ENCODE measurements at places on chromosomes 2 and 18.
A peak's percentile ranks its signal among the peaks of the same experiment; 100 is the strongest.

DNA sequence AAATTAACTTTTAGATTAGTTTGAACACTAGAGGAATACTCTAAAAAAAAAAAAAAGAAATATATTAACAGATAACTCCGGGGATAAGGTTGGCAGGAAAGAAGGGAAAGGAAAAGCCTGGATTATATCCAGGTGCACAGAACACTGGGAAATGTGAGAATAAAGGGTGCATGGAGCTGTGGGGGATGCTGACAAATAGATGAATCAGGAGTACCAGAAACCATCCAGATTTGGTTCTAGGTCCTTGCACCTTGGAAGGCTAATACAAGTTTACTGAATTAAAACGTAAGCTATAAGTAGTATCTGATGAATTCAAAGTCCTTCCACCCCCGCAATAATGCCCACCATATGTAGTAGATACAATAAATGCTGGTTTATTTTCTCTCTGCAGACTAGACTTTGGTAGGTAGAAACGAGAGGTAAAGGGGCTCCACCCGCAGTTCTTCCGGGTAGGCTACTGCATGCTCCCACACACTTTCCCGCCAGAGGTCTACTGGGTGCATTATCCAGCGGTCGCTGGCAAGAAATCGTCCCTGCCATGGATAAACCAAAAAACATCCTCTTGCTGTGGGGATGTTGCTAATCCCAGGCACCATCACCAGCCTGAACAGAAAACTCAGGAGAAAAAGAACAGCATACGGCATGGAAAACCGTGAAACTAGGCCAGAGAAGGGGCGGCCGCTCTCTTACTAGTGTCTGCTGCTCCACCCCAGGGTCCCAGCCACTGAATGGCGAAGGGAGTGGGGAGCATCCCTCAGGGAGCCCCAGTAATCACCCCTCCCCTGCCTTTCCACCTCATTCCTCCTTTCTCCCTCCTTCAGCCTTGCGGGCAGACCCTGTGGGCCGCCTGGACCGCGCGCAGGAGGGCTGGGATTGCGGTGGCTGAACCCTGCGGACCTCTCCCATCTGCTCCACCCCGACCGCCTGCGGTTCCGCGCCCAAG, 1.5 kb downstream of the CNRIP1 start:
- DNase-seq, result peak; percentile 35

GRCh38 chr2:204282081-204282480, 263.2 kb upstream of the PARD3B start:
- DNase-seq, result no peak

DNA sequence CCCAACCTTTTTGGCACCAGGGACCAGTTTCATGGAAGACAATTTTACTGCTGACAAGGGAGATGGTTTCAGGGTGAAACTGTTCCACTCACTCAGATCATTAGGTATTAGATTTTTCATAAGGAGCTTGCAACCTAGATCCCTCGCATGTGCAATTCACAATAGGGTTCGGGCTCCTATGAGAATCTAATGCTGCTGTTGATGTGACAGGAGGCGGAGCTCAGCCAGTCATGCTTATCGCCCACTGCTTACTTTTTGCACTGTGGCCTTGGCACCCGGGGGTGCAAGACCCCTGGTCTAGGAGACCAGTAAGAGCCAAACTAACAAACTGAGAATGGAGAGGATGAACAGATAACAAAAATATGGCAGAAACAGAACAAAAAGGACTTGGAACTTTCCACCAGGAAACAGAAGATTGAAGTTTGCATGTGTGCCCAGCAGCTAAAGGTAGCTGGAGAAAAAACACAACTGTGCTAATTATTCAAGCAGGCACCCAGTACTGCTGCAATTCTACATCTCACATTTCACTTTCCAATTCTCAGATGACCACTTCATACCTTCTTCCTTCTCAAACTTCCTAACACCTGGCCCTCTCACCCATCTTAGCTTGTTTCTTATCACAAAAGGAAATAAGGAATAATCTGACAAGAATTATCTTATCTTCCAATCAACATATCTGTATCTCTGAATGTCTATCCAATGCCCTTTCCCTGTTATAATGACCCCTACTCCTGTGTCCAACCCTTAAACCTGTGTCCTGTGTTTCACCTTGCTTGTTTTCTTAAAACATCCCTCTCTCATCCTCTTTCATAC, 24.8 kb downstream of the SP3 start:
- no peak for DNase-seq

DNA sequence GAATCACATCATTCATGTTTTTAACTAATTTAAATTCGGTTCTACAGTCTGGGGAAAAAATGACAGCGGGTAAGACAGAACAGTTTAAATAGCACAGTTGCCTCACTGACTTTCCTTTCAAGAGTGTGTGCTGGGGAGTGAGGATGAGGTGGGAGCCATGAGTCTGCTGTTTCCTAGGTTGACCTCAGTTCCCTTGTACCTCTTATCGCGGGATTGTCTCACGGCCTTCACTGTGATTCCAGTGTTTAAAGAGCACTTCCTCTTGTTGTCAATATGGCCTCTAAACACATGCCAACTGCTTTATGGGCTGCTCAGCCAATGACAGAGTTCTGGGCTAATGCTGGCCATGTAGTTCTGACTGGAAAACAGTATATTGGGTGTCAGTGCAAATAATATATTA, 41.6 kb upstream of the ALMS1 start:
- no peak for DNase-seq

DNA sequence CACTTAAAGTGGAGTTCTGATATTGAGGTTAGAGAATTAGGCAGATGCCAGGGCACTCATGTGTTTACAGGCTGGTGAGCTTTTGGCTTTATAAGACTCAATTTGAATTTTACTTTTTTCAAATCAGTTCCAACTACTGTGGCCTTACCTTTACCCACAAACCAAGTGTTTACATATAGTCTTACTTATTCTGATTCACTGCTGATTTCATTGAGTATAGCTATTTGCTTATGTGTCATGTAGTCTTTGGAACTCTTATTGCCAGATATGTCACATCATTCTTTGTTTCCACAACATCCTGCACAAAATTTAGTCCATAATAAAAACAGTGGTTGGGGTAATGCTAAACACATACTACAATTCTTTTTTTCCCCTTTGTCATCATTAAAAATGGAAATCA, 96.5 kb downstream of the XIRP2 start:
- DNase-seq, result no peak

GRCh38 chr2:133306236-133306635, 262.0 kb downstream of the NCKAP5 start:
- DNase-seq, result no peak

- DNase-seq, result no peak
These were observed 1080.8 kb upstream of the DDX18 start for GRCh38 chr2:116733699-116734098.

DNA sequence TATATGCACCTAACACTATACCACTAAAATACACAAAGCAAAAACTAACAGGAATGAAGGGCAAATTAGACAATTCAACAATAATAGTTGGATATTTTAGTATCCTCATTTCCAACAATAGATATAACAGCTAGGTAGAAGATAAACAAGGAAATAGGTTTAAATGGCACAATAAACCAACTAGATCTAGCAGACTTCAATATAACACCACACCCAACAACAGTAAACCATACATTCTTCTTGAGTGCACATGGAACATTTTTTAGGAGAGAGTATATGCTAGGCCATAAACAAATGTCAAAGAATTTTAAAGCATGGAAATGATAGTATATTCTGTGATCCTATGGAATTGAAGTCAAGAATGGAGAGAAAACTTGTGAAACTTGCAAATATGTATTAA, 138.4 kb downstream of the NDUFA10 start:
- DNase-seq, result no peak

- no peak for DNase-seq
These were observed 308.3 kb downstream of the SETBP1 start for GRCh38 chr18:44988821-44989587.

- DNase-seq, result no peak
These were observed 512.8 kb upstream of the SLC8A1 start for GRCh38 chr2:40964509-40965250.

- no peak for DNase-seq
These were observed 4.4 kb upstream of the ST8SIA5 start for GRCh38 chr18:46761059-46761769.

DNA sequence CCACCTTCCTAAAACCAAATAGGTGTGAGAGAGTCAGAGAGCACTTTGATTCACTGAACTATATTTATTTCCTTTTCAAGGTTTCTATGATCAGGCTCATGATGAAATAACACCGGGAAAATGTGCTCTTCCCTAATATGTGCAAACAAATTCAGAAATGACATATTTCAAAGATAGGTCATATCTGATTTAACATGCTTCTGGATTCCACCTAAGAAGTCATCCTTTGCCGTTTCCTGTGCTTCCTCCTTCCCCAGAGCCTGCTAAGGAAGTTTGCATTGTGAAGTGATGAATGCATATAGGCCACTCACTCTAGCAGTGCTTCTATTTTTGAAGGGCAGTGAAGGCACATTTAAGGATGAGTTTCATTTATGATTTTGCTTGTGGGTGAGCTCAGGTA, 327.6 kb downstream of the TDRD15 start:
- DNase-seq, result no peak

DNA sequence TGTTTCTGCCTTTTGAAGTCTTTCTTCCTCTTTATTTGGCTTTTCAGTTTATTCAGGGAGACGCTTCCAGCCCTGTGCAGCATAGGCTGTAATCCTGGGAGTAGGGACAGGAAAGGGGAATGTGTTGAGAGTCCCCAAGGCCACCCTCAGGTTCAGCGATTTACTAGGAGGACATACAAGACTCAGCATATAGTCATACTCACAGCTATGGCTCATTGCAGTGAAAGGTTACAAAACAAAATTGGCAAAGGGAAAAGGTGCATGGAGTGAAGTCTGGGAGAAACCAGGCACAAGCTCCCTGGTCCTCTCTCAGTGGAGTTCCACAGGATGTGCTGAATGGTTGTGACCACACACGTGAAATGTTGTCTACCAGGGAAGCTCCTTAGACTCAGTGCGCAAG, 49.6 kb upstream of the ZNF638 start:
- no peak for DNase-seq

DNA sequence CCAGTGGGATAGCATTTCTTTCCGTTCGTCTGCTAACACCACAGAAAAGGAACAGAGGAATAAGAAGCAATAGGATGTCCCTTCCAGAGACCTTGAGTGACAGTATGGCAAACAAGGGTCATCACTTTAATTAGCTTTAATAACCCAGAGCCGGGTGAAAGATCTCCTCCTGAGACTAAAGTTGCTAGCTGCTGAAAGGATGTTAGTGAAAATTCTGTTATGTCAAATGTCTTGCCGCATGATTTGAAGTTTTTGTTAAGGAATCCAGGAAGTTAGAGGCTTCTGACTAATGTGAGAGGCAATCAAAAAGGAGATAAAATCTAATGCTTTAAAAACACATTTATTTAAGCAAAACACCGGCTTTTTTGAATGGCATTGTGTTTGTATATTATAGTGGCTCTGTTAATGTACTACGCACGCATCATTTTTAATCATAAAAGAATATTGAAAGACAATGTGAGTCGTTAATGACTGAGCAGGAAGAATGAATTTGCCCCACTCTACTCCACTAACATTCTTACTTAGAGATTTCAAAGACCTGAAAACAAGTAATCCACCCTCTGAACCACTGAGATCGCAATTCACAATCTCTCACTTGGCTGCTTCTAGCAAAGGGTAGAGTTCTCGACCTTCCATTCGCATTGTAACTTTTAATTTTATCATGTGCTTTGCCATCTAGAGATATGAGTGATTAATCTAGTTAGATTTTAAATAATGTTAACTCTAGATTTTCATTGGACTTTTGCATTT, 536.6 kb downstream of the LRRTM4 start:
- no peak for DNase-seq

DNA sequence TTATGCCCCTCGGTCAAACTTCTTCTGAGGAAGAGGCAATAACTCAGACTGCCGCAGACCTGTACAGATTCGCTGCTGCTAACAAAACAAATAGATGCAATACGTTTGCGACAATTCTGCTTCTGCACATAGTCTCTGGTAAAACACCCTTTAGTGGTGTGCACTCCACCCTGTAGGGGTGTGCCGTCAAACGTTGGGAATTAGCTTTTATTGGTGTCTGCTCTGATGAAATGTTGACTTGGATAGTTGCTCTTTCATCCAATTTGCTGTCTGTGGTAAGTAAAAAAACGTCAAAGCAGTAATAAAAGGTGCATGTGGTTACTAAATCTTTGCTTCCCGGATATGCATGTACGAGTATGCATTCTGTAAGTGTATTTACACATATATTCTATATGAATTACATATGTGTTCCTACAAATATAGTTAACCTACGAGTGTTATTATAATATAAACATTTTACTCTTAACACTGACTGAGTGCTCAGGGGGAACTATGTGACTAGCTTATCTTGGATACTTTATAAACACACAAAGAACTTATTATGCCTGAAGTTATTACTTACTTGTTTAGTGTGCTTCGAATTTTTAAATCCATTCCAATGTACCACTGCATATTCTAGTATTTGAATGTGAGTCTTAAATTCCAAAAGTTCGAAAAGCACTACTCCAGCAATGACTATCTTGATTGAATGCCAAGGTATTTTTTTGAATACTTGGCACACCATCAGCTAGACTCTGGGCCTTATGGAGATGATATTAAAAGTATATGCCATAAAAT, 610.2 kb downstream of the ZEB2 start:
- no peak for DNase-seq

DNA sequence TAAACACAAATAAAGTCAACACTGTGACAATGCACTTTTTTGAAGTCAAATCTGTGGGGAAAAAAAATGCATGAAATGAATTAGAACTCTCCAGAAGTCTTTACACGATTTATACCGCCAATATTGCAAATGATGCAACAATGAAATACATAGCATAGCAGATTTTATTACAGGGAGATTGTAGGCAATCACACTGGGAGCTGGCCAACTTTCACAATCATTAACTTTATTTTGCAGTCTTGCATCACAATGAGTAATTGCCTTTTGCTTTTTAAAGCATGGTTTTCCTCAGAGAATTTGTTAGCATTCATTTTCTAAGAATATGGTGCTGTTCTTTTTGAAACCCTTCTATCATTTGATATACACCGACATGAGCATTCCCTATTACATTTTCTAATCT, 366.4 kb upstream of the FSIP2 start:
- no peak for DNase-seq

DNA sequence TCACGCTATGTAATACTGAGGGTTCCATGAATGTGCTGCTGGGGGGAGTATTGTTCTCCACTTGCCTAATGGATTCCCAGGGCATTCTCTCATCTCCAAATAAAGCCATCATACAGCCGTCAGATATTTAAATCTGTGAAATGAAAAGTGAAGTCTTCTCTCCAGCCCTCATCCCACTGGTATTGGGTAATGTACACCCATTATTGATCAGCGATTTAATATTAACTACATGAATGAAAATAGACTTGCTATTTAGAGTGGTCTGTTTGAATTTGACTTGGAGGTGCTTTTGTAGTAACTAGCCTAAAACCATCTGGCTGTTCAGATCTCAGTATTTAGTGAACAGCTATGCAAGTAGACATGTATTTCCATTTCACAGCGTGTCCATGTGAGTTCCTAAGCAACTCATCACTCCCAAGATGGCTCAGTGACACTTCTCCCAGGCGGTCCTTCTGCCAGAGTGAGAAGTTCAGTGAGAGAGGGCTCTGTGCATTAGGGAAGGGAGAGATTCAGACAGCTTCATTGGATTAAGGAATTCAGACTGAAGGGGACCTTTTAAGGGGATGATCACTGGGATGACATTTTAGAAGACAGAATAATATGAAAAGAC, 140.7 kb downstream of the WDSUB1 start:
- DNase-seq, result no peak

Data from nephron progenitor cell (in vitro differentiated cells).